GM23248 (cell line): ENCODE measurements at places on chromosomes 6 and 20. TPM values are rescaled to one million over a fixed set of nuclear protein-coding genes. Genes with fewer than 3 reads are reported as not detected.

DNA sequence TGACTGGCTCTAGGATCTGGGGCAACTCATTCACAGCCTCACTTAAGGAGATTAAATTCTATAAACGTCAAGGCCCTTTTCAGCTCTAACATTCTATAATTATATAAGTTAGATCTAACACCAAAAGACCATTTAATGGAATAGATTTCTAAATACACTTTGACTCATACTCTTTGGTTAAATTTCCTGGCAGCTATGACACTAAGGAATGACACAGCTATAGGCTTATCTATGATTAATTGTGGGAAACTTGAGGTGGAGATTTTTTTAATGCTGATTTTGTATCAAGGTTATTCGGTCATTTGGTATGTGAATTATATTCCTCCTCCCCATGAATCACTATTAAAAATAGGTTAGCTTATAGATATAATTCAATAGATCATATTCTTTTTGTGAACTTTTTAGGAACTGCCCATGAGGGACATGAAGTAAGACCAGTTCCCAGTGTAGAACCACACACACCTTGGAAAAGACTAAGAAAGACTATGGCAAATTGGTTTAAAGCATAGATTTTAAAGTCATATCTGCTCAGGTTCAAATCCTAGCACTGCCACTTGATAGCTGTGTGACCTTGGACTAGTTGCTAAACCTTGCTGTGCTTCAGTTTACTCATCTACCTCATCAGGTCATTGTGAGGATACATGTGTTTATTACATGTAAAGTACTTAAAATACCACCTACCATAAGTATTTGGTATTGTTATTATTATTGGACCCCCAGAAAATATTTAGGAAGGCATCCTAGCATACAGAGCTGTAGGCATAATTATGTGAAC lies 116.0 kb downstream of the CRYBG1 start:
- DNase-seq, result peak; percentile 77

DNA sequence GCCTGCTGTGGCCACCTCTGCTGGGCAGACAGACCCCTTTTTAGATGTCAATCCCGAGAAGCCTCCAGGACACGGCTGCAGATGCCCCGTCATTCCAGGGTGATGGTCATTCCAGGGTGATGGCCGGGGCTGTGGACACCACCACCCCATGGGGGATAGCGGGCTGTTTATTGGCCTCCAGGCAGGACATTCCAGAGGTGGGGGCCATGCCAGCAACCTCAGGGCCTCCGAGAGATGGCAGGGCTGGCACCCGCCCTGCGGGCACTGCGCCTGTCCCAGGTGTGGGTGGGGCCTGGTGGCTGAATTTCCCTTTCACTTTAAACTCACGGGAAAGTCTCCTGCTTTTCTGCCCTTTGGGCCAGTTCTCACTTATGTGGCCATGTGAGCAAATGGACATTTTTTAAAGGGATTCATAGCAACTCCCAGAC lies 14.5 kb downstream of the COL9A3 start:
- no peak for DNase-seq

- no peak for DNase-seq
Observed at GRCh38 chr20:19934792-19935491, 82.2 kb upstream of the NAA20 start.

GRCh38 chr6:48073976-48074767 lies 36.8 kb downstream of the PTCHD4 start:
- DNase-seq, result peak; percentile 24

IRAK1BP1 gene
- total RNA-seq, result 4.2 and 4.6 TPM in 2 replicates

SLC22A2 gene
- not detected in 2 replicates for total RNA-seq
